Fibroblast of skin of scalp (primary cell): ENCODE measurements at places on chromosomes 7 and 10.

DNA sequence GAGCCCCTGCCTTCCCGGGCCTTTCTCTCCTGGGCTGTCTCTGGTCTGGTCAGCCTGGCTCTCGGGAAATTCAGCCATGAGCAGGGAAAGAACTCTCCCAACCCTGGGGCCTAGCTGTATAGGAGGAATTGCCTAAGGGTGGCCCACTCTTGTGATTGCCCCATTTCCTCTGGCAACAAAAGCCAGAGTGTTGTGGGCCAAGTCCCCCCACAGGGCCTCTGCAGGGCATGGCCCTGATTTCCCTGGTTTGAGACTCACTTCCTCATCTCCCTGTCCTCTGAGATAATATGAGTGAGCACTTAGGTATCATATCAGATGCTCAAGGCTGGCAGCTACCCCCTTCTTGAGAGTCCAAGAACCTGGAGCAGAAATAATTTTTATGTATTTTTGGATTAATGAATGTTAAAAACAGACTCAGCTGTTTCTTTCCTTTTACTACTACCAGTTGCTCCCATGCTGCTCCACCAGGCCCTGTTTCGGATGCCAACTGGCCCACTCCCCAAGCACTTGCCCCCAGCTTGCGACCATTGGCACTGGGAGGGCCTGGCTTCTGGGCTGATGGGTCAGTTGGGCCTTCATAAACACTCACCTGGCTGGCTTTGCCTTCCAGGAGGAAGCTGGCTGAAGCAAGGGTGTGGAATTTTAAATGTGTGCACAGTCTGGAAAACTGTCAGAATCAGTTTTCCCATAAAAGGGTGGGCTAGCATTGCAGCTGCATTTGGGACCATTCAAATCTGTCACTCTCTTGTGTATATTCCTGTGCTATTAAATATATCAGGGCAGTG, 11.4 kb downstream of the IRF5 start:
- DNase-seq: no peak

- no peak for DNase-seq
Observed at GRCh38 chr7:27399791-27400567, 157.4 kb downstream of the EVX1 start.

DNA sequence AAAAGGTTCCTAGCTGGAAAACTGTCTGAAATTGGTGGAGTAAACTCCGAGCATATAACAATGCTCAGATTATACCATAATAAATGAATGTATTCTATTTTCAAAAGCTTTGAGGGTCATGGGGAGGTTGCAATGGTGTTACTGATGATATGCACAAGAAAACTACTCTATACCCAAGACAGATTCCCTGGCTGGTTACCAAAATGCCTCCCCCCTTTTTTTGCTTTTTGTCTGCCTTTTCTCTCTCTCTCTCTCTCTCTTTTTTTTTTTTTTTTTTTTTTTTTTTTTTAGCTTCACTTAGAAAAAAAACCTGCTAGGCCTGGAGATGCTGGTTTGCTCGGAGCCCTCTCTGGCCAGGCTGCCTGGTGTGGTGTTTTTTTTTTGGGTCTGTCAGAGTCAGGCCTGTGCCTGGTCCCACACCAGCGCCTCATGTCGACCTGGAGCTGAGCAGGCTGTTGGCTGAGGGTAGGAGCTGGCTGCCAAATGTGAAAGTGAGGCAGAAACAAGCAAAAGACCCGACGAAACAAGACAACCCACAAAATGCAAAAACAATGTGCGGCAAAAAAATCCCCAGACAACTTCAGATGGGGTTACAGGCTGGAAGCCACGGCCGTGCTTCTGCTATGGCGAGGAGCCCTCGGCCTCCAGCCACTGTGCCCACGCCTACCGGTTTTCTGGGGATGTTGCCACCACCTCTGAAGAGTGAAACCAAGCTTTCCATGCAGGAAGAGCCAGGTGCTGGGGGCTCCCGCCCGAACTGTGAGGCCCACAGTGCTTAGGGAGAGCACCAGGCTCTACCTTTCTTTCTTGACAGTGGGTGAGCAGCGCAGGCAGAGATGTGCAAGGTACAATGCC, 59.9 kb upstream of the EFCAB10 start:
- DNase-seq: no peak

GRCh38 chr10:78251016-78251385, 217.3 kb downstream of the RPS24 start:
- no peak for DNase-seq

- peak; percentile 35 for DNase-seq
Observed at GRCh38 chr10:73827346-73828089, 16.1 kb upstream of the NDST2 start.

GRCh38 chr10:120827251-120827875, 23.8 kb upstream of the WDR11 start:
- no peak for DNase-seq

- DNase-seq: no peak
Observed at GRCh38 chr10:1488970-1489548, 248.3 kb downstream of the ADARB2 start.

DNA sequence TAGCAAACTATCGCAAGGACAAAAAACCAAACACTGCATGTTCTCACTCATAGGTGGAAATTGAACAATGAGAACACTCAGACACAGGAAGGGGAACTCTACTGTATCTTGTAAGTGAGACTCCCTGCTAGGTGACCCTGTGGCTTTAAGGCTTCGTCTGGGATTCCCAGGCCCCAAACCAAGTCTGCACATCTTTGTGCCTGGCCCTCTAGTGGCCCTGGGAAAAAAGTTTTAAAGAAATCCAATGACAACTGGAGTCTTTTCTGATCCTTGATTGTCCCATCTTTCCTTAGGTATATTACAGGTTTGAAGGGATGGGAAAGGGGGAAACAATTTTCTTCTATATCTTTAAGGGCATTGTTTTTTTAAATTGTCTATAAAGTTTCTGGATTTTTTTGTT, 10.6 kb upstream of the LIPM start:
- peak; percentile 39 for DNase-seq

DNA sequence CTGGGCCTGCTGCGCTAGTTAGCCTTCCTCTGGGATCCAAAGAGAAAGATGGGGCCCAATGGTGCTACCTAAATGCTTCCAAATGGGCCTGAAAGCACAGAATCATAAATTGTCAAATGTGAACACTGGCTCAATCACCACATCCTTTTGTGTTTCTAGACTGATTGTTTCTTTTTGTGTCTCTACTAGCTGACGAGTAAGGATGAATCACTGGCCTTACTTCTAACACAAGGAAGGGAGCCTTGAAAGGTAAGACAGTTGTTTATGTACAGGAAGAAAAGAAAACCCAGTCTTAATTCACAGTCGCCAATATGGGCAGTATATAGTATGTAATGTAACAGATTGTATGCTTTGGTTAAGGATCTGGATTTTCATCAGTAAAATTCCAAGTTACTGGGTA, 89.5 kb downstream of the ZNF92 start:
- no peak for DNase-seq

GRCh38 chr10:88110822-88111221, 247.4 kb downstream of the PTEN start:
- no peak for DNase-seq

DNA sequence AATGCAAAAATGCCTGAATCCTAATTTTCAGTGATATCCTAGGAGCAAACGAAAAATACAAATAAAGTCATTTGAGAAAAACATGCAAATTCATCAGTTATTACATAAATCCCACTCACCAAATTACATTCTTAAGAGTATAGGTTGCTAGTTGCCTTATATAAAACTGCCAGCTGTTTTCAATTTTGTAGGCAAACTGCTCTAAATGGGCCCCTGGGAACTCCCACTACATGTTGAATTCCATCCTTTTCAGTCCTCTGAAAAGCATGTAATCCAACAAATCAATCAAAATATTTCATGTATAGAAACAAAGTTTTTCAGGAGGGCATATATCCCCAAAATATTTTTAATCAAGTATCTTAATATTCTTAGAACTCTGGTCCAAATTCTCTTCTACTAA, 2.1 kb upstream of the JMJD1C start:
- peak; percentile 86 for DNase-seq

GRCh38 chr7:5455581-5456219, 32.1 kb upstream of the TNRC18 start:
- no peak for DNase-seq

DNA sequence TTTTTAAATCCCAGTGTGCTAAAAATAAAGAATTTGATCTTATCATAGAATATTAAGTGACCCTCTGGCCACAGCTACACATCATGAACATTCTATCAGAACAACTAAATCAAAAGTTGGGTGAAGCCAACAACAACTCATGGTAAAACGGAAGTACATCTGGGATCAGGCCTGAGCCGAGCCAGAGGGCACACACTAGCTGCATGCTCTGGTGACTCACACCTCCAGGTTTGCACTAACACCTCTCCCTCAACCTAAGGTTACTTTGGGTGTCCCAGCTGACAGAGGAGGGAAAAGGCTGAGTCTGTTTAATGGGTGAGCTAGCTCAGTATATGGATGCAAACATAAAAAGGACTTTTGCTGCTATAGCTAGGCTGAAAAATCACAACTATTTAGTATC, 281.6 kb downstream of the HGF start:
- no peak for DNase-seq

DNA sequence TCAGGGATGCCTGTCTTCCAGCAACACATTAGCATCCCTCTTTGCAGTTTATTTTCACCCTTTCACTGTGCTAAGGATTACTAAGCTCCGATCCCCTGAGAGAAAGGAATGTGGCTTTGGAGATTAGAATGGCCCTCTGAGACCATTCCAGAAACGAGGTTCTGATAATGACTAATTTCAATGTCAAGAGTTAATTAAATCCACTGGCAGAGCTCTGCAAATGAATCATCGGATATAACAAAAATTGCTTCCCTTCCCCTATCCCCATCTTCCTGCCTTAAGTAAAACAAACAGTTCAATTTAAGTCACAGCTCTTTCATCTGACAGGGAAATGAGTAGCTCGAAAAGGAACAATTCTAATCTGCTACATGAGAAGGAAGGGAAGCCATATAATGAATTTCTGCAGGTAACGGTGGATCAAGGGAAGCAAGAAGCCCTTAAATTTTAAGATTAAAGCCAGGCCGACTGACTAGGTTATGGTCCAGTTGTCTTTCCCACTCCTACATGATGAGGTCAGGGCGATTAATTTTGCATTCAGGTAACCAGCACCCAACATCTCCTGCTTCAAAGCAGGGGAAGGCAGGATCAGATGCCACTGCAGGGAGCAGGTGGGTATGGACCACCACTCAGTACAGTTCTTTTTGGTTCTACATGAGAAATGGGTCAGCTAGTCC, 50.5 kb downstream of the MALSU1 start:
- peak; percentile 84 for DNase-seq

- DNase-seq: no peak
Observed at GRCh38 chr10:62620491-62620890, 184.0 kb upstream of the ADO start.

DNA sequence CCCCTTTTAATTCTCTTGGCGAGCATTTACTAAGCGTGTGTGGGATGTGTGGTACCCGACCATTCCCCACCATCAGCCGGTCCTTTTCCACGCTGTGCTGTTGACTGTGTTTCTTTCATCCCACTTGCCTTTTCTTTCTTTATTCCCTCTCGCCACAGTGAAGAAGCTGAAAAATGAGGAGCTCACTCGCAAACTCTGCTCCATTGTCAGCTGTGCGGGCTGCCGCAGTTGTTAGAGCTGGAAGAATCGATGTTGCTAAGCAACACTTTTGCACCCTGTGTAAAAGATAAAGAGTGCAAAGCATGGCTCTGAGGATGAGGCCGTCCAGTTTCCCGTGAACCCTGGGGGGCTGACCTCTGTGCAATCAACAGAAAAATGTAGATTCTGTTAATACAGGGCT, 203.1 kb upstream of the NEBL start:
- DNase-seq: no peak

DNA sequence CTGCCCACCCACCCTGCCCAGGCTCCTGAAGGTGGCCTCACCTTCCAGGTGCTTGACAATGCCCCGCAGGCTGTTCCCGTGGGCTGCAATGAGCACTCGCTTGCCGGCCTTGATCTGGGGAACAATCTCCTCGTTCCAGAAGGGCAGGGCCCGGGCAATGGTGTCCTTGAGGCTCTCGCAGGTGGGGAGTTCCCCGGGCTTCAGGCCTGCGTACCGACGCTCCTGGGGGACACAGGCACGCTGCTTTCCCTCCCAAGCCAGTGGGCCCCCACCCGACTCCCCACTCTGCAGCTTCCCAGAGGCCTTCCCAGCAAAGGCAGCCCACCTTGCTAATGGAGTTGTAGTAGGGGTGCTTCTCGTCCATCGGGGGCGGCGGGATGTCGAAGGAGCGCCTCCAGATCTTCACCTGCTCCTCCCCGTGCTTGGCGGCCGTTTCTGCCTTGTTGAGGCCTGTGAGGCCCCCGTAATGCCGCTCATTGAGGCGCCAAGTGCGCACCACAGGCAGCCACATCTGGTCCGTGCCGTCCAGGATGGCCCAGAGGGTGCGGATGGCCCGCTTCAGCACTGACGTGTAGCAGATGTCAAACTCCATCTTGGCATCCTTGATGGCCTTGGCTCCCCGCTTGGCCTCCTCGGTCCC, 456 bp downstream of the PGAM2 start:
- DNase-seq: no peak

- no peak for DNase-seq
Observed at GRCh38 chr7:80937336-80937735, 18.5 kb upstream of the SEMA3C start.

DNA sequence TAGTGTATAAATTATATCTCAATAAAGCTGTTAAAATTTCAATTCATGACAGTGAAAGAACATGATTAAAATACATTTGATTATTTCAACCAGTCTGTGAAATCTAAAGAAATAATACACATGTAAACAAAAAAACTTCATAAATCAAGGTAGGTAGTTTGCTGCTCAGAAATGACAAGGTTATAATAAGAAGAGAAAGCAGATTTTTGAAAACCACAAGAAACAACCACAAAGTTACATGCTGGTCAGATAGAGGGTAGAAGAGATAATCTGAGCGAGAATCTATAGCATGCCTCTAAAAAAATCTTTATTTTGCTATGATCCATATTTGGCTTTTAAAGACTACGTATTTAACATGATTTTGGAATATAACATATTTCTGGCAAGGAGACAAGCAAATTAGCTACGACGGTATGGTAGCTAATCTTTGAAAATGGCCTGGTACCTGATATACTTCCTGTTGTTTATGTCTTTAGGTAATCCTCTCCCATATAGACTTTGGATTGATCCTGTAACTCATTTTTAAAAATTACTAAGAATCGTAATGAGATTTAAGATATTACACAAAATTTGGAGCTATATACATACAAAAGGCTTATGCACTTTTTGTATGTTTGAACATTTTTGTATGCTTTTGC, 23.5 kb upstream of the VCL start:
- DNase-seq: no peak

DNA sequence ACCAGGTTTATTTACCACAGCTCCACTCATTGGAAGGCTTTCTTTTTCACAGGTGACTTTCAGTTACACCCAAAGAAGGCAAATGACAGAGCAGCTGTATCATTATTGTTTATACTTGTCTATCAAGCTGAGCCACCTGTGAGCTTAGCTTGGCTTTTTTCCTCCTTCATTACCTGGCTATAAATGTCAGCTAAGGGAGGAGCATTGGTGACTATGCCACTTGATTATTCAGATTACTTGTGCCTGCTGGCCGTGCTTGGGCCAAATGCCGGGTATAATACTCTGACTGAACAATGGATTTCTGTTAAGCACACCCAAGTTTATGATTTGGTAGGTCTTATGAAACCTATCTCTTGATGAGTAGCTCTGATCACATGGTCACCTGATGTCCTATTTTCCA, 9.9 kb upstream of the GNAT3 start:
- DNase-seq: no peak

- no peak for DNase-seq
Observed at GRCh38 chr7:127838816-127839415, 186.9 kb downstream of the SND1 start.
